ENCODE measurements at places on chromosomes 1 and 21.

- no peak for DNase-seq
Observed at GRCh38 chr1:187838335-187839293, 1009.9 kb downstream of the PLA2G4A start.

- DNase-seq, result no peak
Observed at GRCh38 chr1:167832693-167833092, 81.2 kb downstream of the ADCY10 start.

DNA sequence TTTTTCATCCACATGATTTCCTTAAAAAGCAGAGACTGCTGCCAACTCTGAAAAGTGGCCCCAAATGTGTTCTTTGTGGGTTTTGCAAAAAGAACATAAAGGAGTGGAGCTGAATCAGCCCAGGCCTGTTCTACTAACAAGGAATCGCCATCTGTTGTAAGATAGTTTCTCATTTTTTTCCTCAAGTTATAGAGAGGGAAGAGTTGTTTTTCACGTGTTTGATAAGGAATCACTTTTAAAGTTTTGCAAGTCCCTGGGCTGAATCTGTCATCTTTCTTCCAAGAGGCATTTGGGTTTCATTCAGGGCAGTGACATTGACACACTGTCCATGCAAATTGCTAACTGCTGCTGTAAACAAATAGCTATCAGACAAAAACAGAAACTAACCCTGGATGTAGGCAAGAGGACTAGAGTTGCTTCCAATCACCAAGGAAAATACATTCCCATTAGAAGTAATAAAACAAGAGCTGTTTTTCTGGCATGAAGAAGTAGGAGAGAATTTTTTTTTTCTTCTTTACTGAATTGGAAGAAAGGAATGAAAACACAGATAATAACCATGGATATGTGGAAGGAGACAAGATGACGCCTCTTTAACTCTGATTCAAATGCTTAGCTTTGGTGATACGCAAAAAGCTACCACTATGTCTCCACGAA, 58.8 kb upstream of the TBX15 start:
- DNase-seq, result no peak

- DNase-seq, result peak; percentile 19
Observed at GRCh38 chr1:227225715-227226346, 92.5 kb downstream of the CDC42BPA start.
